ENCODE measurements at places on chromosomes 7 and 10.

DNA sequence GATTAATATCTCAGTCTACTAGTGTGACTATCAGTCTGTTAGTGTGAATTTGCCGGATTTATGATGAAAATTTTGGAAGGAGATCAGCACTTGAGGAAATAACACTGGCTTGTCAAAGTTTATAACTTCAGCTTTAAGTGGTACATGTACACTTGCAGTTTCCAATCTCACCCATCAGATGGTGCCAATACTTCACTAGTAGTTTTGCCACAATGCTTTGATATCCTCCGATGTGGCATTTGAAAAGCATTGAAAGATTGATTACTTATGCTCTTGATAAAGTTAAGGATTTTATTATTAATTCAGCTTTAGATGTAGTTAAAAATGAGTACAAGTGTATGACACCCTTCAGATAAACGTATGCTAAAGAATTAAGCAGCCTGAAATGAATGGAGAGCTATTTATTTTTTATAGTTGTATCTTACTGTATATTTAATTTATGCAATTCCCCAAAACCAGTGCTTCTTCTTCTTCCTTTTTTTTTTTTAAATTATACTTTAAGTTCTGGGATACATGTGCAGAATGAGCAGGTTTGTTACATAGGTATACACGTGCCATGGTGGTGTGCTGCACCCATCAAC lies 98.2 kb downstream of the ANLN start:
- DNase-seq = peak; percentile 75
- no peaks in the 10 kb centered on the region for H3K36me3 ChIP-seq
- H3K4me1 ChIP-seq = no peaks in the 10 kb centered on the region
- no peak overlapping the region for H3K27ac ChIP-seq
- no peaks in the 10 kb centered on the region for H3K27me3 ChIP-seq

DNA sequence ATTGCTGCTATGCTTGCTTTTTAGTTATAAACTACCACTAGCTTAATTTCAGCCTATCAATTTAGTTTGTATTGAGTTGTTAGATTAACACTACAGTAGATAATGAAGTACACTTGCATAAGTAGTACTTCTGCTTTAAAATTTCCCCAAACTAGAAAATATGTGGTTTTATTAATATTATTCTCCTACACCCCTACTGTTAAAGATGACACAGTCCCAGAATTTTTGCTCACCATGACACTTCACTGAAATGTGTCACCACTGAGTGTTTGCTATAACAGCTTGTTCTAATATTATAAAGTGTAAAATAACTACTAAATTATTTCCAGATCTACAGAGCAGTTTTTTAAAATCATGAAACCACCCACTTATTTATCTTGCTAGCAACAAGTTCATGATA lies 31.6 kb downstream of the RHEB start:
- no peak overlapping the region for H3K4me3 ChIP-seq
- H3K27ac ChIP-seq = no peak overlapping the region
- peaks cover 24% of the 10 kb centered on the region for H3K36me3 ChIP-seq
- no peaks in the 10 kb centered on the region for H3K4me1 ChIP-seq
- no peak for DNase-seq

GRCh38 chr10:16992611-16993119 lies 136.9 kb downstream of the CUBN start:
- DNase-seq = peak; percentile 49
- no peaks in the 10 kb centered on the region for H3K4me1 ChIP-seq
- no peak overlapping the region for H3K4me3 ChIP-seq
- H3K27me3 ChIP-seq = no peaks in the 10 kb centered on the region
- H3K36me3 ChIP-seq = no peaks in the 10 kb centered on the region

DNA sequence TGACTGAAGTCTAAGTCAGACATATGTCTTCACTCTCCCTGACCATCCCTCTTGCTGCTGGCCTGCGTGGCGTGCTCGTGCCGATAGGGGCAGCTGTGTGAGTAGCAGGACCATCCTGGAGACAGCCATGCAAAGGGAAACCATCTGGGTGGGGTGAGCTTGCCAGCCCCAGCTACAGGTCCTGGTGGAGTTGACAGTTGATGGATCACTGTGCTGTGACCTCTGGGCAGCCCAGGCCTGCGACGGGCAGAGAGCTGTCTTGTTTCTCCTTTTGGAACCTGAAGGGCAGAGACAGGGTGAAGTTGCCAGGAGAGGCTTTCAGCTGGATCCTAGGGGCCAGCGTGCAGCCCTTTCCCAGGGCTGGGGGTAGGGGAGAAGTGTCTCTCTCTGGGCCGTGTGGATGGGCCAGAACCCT lies 44.7 kb downstream of the GRK5 start:
- no peak overlapping the region for H3K4me3 ChIP-seq
- H3K27ac ChIP-seq = peak overlapping the region; percentile 68
- H3K36me3 ChIP-seq = no peaks in the 10 kb centered on the region
- peak; percentile 64 for DNase-seq
- peaks cover 41% of the 10 kb centered on the region for H3K4me1 ChIP-seq
- no peaks in the 10 kb centered on the region for H3K27me3 ChIP-seq

DNA sequence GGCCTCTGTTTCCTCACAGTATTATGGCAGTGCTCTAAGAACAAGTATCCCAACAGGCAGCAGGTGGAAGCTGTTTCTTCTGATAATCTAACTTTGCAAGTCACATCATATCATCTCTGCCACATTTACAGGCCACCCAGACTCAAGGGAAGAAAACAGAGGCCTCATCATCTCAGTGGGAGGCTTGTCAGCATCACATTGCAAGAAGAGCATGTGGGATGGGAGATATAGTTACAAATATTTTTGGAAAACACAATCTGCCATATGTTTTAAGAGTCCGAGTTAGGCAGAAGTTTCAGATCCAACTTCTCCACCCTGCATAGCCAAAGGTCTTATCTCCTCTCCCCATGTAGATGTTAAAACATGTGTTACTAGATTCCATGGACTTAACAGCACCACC lies 130.4 kb upstream of the PDE1C start:
- no peaks in the 10 kb centered on the region for H3K4me1 ChIP-seq
- no peak overlapping the region for H3K27ac ChIP-seq
- no peak for DNase-seq
- H3K27me3 ChIP-seq = no peaks in the 10 kb centered on the region
- no peaks in the 10 kb centered on the region for H3K36me3 ChIP-seq

GRCh38 chr7:7122701-7123281 lies 59.6 kb upstream of the C1GALT1 start:
- H3K4me1 ChIP-seq = no peaks in the 10 kb centered on the region
- peak; percentile 88 for DNase-seq
- no peaks in the 10 kb centered on the region for H3K27me3 ChIP-seq
- no peaks in the 10 kb centered on the region for H3K36me3 ChIP-seq
- H3K4me3 ChIP-seq = no peak overlapping the region

GRCh38 chr7:157490465-157490912 lies 153.7 kb downstream of the DNAJB6 start:
- H3K4me1 ChIP-seq = no peaks in the 10 kb centered on the region
- no peak overlapping the region for H3K4me3 ChIP-seq
- peak; percentile 72 for DNase-seq

DNA sequence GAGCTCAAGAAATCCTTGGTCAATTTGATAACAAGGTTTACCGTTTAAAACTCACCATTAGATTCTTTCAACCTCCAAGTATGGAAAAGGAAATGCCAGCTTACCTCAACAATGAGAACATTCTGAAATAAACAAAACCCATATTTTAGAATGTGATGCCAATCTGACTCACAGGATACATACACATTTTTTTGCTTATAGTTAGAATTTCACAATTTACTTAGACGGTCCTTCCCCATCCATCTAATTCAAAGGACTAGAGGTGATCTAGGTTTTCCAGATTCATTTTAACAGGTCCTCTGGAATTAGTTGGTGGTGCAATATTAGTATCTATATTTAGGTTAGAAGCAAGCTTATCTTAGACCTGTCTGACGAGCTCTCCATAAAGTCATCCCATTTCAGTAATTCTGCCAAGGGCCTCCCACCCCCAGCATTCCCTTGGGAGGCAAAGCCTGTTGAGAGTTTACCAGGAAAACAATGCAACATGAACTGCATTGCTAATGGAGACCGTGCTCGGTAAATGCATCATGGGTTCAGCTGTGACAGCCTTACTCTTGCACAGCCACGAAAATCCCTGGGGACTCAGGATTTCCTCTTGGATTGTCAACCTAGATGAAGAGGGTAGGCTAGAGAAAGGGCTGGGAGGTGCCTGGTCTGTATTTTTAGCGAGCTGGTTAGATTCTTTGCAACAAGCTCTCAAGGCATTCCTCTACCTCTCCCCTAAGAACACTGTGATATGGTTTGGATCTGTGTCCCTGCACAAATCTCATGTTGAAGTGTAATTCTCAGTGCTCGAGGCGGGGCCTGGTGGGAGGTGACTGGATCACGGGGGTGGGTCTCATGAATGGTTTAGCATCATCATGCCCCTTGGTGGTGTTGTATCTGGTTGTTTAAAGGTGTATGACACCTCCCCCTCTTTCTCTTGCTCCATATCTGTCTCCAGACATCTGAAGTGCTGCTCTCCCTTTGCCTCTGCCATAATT lies 93.8 kb downstream of the PRTFDC1 start:
- H3K4me1 ChIP-seq = peaks cover 25% of the 10 kb centered on the region
- H3K27ac ChIP-seq = peak overlapping the region; percentile 61
- H3K4me3 ChIP-seq = no peak overlapping the region
- no peaks in the 10 kb centered on the region for H3K27me3 ChIP-seq
- H3K36me3 ChIP-seq = no peaks in the 10 kb centered on the region
- DNase-seq = peak; percentile 86

DNA sequence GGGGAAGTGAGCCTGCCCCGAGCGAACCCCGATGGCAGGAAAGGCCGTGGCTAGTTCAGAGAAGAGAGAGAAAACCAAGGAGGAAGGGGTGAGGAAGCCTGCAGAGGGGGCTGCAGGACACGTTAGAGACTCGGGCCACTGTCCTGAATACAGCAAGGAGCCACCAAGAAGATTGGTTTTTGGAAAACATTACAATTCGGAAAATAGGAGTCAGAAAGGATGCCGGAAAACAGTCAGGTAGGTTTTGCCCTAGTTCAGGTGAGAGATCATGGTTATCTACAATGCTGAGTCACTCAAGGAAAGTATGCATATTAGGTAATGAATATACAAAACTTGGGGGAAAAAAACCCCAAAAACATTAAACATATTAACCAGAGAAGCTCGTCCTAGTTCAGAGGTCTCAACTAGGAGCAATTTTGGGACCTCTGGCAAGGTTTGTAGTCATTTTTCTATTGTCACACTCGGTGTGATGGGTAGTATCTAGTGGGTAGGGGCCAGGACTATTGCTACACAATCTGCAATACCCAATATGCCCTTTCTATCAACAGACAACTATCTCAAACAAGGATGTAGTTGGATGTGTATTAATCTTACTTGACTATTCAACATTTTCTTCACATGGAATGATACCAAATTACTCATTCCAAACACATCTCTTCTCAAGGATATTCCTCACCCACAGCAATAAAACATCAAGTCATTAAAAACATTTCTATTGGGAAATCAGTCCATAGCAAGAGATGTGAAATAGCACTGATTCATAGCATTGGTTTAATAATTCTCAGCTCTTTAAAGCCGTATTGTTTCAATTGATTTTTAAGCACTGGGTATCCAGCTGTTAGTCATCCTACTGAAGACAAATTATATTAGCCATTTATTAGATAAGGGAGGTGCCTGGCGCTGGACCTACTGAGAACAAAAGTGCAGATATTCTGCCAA lies 74.4 kb upstream of the RSU1 start:
- H3K27me3 ChIP-seq = no peaks in the 10 kb centered on the region
- H3K27ac ChIP-seq = no peak overlapping the region
- H3K4me1 ChIP-seq = no peaks in the 10 kb centered on the region
- H3K36me3 ChIP-seq = no peaks in the 10 kb centered on the region
- peak; percentile 74 for DNase-seq

DNA sequence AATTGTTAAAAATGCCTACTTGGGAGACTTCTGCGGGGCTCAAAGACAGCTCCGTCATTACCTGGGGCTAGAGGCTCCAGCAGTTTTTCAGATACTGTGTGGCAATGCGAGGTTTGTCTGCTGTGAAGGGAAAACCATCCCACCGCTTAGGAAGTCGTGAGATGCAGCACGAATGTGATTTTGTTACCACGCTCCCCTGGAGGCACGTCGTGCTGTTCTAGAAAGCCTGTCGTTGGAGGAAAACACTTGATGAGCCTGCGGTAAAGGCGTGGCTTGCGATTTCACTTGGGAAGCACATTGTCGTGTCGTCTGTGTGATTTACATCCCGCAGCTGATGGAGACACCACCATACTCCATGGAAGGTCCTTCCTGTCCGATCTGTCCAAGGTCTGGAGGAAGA lies 39.3 kb downstream of the CAMK1D start:
- no peak overlapping the region for H3K27ac ChIP-seq
- H3K4me1 ChIP-seq = no peaks in the 10 kb centered on the region
- H3K4me3 ChIP-seq = no peak overlapping the region
- H3K36me3 ChIP-seq = no peaks in the 10 kb centered on the region

DNA sequence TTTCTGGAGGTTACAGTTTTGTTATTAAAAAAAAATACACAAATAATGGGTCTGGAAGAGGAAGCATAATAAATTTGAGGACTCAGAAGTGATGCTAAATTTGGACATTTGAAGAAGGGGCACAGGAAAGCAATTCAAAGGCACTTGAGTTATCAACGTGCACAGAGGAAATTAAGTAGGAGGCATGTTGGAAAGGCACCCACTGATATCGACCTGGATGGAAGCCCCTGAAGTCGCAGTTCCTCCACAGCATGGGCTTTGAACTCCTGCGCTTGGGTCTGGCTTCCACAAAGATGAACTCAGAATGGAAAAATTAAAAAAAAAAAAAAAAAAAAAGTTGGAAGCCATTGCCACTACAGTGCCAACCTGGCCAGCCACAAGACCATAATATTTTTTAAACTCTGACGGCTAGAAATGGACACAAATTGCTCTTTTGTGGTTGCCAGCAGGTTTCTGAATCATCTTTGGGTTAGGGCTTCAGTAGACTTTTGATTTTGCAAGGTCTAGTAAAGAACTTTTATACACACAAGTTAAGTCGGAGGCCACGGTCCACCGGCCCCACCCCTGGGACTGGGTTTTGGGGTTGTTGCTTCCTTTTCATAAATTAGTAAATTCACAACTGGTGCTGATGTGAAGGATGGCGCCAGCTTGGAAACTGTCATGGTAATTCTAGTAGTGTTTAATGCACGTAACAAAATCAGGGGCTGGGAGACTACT lies 21.6 kb downstream of the JCAD start:
- peaks cover 11% of the 10 kb centered on the region for H3K36me3 ChIP-seq
- H3K4me1 ChIP-seq = peaks cover 54% of the 10 kb centered on the region
- no peaks in the 10 kb centered on the region for H3K27me3 ChIP-seq
- H3K4me3 ChIP-seq = no peak overlapping the region
- no peak overlapping the region for H3K27ac ChIP-seq
- peak; percentile 49 for DNase-seq

DNA sequence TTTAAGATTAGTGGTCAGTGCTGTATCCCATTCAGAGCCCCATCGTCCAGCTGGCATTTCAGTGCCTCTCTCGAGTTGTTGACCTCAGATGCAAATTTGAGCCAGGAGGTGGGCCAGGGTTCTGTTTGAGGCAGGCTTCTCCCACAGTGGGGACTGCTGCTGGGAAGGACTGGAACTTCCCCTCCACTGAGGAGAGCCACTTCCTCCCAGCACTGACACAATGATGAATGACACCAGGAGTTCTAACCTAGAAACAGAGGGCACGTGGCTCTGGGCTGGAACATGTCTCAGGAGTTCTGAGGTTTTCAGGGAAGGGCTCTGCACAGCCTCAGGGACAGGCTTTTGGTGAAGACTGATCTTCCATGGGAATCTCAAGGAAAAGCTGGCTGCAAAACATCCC lies 18.3 kb upstream of the BTBD16 start:
- H3K27ac ChIP-seq = peak overlapping the region; percentile 83
- H3K36me3 ChIP-seq = peaks cover 9% of the 10 kb centered on the region

Measured in cardiac muscle cell (in vitro differentiated cells and primary cell).